Cortex of kidney (tissue), 1 donor: ENCODE measurements at places on chromosomes 2 and 18.

GRCh38 chr2:189111063-189111715 lies 68.4 kb downstream of the COL5A2 start:
- DNase-seq, result no peak

DNA sequence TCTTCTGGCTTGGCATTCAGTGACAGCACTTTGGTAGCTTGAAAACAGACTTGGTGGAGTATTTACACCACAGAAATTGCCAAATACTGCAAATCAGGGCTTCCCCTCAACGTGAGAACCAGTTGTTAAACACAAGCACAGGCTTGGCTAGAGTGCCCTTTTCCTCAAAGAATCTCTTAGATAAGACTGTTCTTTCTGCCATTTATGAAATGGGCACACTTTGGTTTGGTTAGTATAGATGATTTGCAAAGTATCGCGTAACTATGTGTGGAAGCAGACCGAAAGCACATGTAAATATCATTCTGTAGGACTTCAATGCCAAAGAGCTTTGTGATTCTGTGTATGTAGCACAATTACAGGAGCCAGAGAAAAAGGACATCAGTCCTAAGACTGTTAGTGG lies 308.2 kb downstream of the DCC start:
- DNase-seq, result no peak

DNA sequence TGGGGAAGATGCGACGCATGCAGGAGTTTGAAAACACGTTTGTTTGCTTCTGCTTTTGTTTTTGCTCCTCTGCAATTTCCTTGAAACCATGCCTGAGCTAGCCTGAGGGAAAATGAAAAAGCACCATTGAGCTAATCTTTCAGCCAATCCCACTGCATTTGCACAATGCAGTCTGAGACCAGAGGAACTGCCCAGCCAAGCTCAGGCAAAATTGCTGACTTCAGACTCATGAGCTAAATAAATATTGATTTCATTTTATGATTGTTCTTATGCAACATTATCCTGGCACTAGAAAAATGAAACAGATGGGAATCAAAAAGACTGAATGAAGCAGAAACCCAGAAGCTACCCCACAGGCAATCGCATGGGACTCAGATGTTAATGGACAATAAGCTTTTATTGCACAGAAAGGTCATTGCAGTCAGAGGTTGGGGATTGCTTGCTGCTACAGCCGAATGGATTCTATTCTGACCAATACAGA lies 37.0 kb downstream of the TPRKB start:
- no peak for DNase-seq

GRCh38 chr18:31875301-31875700 lies 67.6 kb downstream of the TRAPPC8 start:
- no peak for DNase-seq

DNA sequence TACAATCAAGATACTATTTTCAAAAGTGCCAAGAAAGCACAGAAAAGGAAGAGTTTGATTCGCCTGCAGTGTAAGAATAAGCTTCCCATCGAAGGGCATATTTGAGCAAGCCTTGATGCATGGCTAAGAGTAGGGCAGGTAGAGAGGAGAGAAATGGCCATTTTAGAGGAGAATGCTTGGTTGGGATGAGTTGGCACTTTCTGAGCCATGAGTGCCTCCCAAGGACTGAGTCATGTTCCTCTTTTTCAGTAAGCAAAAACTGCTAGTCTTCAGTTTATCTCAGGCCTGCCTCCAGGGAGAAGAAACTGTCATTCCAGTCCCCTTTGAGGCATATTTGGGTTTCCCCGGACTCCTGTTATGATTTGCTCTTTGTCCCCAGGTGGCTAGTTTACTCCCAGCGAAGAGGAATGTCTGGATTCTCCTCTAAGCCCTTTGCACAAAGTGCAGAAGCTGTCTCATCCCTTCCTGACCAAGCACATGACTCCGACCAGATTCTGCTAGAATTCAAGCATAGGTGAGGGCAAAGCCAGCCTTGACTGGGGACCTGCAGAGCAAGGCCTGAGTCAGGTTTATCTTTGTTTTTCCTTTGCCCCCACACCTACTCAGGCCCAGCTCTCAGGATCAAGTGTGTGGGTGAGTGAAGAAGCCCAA lies 115.2 kb downstream of the TTC32 start:
- no peak for DNase-seq

GRCh38 chr2:72175636-72176035 lies 28.0 kb upstream of the CYP26B1 start:
- no peak for DNase-seq

DNA sequence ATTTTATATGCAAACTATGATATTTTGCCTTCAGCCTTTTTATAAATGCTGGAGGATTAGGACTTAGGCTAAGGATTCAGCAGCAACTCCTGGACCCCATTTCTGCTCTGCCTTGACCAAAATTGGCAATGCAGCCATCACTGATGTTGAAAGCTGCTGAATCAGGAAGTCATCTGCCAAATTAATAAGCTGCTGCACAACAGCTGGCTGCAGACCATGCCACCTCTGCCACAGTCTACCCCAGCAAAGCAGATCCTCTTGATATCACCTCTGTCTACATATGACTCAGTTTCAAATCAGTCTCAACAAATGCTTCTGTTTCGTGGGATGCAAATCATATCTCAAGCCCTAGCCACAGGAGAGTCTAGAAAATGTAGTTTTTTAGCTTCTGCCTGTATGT lies 7.1 kb upstream of the SOS1 start:
- no peak for DNase-seq
